ENCODE measurements at places on chromosomes 1 and 21.

DNA sequence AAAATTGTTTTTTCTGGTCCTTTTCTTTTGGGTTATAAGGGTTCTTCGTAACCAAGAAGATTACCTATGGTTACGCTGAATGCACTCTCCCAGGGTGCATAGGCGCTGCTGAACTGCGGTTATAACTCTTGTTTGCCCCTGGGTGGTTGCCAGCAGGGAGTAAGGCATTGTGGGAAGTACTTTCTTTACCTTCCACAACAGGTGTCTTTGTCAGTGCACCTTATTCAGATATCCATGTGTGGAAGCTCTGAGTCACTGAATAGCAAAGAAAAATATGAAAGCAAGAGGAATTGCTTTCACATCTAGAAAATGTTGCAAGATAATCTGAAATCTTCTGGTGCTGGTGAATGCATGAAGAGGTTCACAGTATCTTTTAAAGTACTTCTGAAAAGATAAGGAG, 124.4 kb upstream of the CACYBP start:
- DNase-seq, result no peak

DNA sequence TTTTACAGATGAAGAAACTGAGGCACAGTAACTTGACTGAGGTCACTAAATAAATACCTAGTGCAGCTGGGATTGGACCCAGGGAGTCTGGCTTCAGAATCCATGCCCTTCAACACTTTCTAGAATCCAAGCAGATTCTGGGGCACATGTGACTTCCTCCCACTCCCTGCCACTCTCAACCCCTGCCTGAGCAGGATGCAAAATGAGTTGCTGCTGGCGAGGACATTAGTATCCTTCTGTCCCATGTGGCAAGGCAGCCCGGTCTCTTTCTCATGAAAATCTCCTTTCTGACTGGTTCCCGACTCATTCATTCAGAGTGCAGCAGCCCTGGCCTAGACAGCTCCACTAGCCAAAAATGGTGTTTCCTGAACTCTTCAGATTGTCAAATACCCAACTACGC, 28.4 kb downstream of the TNNT2 start:
- no peak for DNase-seq

GRCh38 chr1:26057189-26057588, 10.2 kb downstream of the TRIM63 start:
- no peak for DNase-seq

DNA sequence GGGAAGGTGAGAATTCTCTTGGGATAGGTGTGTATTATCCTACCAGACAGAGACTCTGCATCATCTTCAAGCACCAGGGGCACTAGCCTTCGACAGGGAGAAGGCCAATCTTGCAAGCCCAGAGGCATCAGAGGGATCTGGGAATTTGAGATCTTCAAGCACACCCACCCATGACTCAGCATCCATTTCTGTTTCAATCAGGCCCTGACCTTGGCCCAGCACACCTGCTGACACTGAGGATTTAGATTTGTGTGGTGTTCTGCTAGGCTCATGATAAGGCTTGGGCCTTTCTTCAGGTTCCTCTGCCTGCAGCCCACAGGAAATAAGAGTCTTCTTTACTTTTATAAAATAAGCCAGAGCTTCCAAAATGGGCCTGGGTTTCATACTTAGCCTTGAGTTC, 6.6 kb upstream of the PCP4 start:
- DNase-seq, result no peak

GRCh38 chr1:231016966-231017365, 23.1 kb downstream of the FAM89A start:
- no peak for DNase-seq

- DNase-seq, result no peak
These were observed 142.0 kb downstream of the AJAP1 start for GRCh38 chr1:4796161-4797015.

GRCh38 chr1:54553602-54554313, 5.7 kb downstream of the ACOT11 start:
- DNase-seq, result no peak

- DNase-seq, result no peak
These were observed 28.2 kb downstream of the CTNNBIP1 start for GRCh38 chr1:9881838-9882249.

DNA sequence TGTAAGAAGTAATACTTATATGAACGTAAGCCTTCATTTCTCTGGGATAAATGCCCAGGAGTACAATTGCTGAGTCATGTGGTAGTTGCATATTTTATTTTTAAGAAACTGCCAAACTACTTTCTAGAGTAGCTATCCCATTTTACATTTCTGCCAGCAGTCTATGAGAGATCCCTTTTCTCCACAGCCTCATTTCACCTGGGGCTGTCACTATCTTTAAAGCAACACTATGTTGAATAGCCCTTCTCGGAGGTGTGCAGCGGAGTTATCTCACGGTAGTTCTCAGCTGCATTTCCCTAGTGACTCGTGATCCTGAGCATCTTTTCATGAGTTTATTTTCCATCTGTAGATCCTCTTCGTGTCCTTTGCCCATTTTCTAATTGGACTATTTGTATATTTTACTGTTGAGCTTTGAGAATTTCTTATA, 93.4 kb downstream of the ADARB1 start:
- no peak for DNase-seq

- DNase-seq, result no peak
These were observed 250.3 kb upstream of the SGIP1 start for GRCh38 chr1:66283622-66284041.

DNA sequence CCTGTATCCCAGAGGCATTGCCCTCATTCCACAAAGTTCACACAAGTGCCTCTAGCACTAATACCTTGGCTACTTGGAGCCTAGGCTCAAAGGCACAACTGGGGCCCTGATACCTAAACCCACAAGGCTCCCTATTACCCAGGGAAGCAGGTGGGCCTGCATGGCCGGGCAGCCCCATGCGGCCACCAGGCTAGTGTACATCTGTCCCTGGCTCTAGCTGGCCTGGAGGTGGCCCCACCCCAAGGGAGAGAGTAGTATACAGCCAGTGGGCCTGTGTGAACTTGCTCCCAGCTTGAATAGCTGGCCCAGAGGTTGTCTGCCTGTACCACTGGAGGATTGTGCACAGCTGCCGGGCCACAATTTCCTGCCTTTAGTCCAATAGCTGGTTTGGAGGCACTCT, 52.2 kb downstream of the USP25 start:
- DNase-seq, result no peak

DNA sequence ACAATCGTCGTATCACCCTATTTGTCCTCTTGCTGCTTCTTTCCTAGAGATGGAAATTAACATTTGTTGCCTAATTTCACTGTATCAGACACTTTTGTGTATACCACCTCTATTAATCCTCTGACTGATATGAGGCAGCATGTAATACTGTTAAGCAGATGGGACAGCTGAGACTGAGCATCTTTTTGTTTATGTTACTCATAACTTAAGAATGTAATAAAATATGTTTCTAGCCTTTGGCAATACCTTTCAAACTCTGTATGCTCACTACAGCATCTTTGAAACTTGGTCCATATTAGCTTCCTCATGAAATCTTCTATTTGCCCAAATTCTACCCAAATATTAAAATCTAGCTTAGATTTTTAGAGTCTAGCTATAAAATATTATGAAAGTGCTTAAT, 2.3 kb downstream of the OR14K1 start:
- DNase-seq, result no peak

DNA sequence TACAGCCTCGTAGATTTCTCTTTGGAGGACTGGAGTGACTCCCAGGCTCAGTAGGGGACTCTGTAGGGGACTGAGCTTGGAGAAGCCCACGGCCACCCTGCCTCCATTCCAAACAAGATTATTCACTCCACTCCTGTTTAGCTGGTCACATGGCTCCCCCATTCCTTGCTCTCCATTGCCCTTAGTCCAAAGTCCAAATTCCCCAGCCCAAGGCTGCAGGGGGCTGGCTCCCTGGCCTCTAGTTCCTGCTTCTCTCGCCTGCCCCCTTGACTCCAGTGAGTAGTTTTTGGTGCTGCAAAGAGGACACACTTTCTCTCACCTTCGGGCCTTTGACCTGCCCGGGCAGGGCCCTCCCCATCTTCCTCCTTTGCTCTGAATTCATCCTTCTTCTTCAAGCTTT, 403.3 kb downstream of the KIF26B start:
- DNase-seq, result no peak

DNA sequence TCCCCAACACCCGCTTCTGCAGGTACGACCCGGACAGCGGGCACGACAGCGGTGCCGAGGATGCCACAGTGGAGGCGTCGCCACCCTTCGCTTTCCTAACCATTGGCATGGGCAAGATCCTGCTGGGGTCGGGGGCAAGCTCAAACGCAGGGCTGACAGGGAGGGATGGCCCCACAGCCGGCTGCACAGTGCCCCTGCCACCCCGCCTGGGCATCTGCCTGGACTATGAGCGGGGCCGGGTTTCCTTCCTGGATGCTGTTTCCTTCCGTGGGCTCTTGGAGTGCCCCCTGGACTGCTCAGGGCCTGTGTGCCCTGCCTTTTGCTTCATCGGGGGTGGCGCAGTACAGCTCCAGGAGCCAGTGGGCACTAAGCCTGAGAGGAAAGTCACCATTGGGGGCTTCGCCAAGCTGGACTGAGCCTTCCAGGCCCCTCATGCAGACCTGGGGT, 10.1 kb downstream of the TRIM46 start:
- no peak for DNase-seq

GRCh38 chr1:40664791-40665190, 691 bp downstream of the RIMS3 start:
- DNase-seq, result no peak

GRCh38 chr1:108182959-108183700, 17.0 kb downstream of the SLC25A24 start:
- no peak for DNase-seq

DNA sequence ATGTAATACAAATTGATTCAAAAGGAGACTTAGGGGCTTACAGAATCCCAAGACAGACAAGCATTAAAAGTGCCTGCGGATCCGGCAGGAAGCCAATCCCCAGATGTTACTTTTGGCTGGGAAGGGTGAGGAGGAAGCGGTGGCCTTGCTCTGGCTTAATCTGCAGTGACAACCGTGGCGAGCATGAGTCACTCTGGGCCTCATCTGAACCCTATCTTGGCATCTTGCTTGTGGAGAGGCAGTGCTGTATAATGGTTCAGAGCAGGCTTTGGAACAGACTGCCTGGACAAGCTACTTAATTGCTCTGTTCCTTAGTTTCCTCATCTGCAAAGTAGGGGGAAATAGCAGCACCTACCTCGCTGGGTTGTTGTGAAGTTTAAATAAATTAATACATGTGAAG, 74.1 kb downstream of the XCL2 start:
- peak; percentile 14 for DNase-seq

- DNase-seq, result no peak
These were observed 6.2 kb downstream of the TRAF5 start for GRCh38 chr1:211332830-211333229.

DNA sequence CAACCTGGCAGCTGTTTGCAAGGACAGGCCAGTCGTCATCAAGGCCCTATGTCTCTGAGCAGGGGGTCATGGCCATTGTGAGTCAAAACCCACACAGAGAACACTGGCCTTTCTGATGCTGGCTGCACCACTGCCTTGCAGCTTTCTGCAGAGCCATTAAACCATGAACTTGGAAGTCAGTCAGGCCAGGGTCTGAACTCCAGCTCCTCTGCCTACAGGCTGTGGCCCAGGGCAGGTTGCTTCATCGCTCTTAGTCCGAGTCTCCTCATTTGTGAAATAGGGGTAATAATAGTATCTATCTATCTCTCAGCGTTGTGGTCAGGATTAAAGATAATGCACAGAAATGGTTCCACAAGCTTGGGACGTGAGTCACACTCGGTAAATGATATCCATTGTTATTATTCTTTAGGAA, 35.8 kb upstream of the HIVEP3 start:
- no peak for DNase-seq

GRCh38 chr1:93347334-93347899, 1.7 kb downstream of the DR1 start:
- DNase-seq, result no peak

DNA sequence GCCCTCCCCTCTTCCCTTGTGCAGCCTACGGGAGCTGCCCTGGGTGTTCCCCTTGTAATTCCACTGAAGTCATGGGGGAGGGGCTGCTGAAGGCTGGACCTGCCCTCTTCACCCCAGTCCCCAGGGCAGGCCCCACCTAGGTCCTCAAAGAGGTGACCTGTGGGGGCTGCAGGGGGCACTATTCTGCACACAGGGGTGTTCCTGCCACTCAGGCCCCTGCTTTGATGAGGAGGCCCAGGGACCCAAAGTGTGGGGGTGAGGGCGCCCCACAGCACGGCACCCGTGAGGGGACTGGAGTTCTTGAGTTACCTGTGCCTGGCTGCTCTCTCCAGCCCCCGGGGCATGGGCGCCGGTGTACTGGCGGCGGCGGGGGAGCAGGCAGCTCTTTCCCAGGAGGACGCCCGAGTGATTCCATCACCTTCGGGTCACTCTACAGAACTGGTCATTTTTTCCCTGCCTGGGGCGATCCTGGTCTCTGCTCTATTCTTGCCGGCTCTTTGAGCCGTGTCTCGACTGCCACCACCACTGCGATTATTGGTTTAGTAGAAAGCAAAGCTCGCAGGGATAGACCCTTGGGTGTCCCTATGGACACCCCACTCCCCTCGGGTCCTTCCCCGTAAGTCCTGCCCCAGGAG, 6.9 kb upstream of the PRDM16 start:
- DNase-seq, result no peak

Measured in activated CD8-positive, alpha-beta memory T cell treated with anti-CD3 and anti-CD28 coated beads for 1 hour (primary cell).